ENCODE measurements at places on chromosomes 6 and 20.

- DNase-seq, result no peak
Measured at GRCh38 chr20:13428684-13429083, 207.6 kb downstream of the ISM1 start.

DNA sequence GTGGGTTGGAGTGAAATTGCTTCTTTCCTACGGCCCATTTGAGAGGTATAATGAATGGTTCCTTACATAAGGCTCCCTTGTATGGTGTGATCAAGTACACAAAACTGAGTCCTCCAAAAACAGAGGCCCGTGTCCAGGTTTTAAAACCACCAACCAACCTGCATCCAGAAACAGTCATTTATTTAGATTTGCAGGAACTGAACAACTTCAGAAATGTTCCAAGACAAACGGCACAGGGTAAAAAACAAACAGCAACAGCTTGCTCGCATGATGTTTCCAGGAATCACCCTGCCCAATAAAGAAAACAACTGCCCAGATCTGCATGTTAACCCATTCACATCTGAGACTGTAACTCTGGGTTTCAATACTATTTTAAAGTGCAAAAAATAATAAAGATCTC lies 40.2 kb upstream of the TRAM2 start:
- DNase-seq, result no peak

- DNase-seq, result no peak
Measured at GRCh38 chr6:135624402-135625295, 127.1 kb upstream of the AHI1 start.

GRCh38 chr6:112231594-112232060 lies 22.7 kb downstream of the LAMA4 start:
- DNase-seq, result no peak

- no peak for DNase-seq
Measured at GRCh38 chr20:35312318-35312717, 20.1 kb upstream of the FAM83C start.

DNA sequence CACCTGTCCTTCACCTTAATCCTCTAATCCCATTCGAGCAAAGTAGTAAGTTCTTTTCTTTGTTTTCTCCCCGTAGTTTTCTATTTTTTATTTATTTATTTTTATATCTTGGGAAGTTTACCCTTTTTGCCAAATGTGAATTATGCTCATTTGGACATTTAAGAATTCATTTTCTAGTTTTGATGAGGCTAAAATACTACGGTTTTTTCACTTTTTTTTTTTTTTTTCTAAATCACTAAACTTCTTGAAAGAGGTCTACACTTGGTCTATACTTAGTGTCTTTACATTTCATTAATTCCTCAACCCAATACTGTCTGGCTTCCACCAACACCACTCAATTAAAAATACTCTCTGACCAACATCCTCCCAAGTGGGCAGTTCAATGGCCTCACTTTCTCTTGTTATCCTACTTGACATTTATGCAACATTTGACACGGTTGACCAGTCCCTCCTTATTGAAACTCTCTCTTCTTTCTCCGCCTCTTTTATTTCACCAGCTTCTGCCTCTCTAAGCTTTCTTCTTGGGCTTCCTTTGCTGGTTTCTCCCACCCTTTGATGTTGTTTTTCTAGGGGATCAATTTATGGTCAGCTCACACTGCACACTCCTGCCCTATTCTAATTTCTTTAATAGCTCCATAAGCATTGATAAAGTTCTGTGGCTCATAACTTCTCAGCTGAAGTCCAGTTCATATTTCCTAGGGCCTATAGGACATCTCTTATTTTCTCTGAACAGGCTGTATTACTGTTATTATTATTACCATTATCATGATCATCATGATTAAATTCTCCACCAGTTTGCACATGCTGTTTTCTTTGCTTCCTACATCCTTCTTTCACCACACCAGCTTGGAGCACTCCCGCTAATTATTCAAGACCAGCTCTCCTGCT lies 72.6 kb upstream of the CITED2 start:
- DNase-seq, result no peak

DNA sequence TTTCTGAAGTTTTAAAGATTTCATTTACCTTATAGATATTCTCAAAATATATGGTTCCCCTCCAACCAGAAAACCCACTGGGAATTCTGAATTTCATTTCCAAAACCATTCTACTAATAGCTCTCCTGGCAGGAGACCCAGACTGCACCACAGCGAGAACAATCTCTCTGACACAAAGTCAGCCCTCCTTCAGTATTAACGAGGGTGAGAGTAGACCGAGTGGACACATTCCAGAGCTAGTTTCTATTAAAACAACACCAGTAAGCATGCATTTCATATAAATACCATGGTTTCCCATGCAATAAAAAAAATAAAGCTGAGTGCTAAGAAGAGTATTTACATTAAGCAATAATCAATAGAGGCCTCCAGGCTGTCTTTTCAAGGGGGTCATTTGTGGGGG lies 899.6 kb upstream of the SLC35B3 start:
- no peak for DNase-seq

DNA sequence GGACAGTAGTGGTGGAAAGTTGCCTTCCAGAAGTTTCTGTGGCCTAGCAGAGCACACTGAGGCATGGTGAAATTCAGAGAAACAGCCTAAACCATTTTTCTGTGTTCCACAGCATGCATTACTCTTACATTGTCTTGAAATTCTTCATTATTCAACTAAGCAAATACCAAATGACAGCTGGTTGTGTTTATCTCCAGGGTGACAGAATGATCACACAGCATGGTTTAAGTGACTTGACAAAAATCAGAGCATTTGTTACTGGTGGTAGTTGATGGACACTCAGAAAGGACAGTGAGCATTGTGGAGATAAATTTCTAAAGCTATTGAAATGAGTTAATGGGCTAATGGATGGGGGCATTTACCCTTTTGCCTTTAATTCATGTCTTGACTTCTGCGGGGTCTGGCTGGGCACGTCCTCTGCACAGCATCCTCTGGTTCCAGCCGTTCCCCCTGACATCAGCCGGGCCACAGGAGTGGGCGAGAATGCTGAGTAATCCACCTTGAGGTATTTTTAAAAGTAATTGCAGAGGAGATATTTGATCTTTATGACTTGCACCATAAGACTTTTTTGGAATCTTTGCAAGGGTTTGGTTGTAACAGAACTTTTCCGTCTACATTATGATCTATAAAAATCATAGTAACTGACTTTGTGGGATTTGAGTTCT lies 78.9 kb upstream of the SCP2D1 start:
- DNase-seq, result no peak

DNA sequence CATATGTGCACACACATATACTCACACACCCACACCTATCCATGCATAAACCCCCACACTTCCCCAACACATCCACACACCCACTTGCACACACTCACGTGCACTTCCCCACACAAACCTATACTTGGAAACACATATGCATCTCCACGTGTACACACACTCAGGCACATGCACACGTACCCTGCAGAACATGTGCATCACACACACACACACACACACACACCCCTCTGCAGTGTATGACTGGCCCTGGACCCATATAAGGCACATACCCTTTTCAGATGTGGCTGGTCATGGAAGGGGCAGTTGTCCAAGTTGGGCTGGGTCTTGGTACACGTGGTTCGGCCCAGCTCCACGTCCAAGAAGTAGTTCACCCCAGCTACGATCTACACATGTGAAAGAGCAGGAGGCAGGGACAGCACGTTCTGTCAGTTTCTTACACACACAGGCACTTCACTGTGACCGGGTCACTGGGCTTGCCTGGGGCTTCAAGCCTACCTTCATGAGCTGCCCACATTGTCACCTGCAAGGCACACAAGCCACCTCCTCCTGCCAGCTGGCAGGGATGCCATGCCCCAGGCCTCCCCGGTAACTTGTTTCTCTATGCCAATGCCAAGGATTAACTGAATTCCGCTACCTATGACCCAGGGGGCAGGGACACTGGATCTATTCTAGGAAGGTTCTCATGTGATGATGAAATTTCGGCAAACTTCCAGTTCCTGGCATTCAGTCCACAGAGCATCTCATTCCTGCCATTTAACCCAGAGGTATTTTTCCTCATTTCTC lies 2.6 kb downstream of the CST3 start:
- DNase-seq, result no peak

DNA sequence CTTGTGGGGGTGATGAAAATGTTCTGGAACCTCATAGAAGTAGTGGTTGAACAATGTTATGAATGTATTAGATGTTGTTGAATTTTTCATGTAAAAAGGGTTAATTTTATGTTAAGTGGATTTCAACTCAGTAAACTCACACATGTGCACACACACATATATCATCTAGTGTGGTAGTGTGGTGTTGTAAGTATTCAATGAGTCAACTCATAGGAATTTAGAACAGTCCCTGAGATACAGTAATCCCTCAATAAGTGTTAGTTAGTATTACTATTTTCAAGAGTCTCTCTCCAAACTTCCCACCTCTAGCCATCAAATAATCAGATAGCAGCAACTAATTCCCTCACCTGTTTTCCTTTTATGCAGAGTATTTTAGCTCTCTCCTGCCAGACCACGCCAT lies 563.1 kb upstream of the JARID2 start:
- DNase-seq, result no peak

GRCh38 chr20:50328996-50329898 lies 138.6 kb downstream of the CEBPB start:
- DNase-seq, result no peak

GRCh38 chr20:4885877-4886276 lies 115.4 kb downstream of the SLC23A2 start:
- DNase-seq, result no peak

GRCh38 chr6:106105493-106105892 lies 19.4 kb downstream of the PRDM1 start:
- no peak for DNase-seq

GRCh38 chr6:32665661-32666060 lies 796 bp downstream of the HLA-DQB1 start:
- no peak for DNase-seq

- no peak for DNase-seq
Measured at GRCh38 chr6:113701552-113702254, 155.4 kb upstream of the MARCKS start.

GRCh38 chr20:41177636-41178035 lies 40.3 kb downstream of the PLCG1 start:
- no peak for DNase-seq

GRCh38 chr6:17045581-17046322 lies 56.1 kb upstream of the STMND1 start:
- DNase-seq, result no peak

DNA sequence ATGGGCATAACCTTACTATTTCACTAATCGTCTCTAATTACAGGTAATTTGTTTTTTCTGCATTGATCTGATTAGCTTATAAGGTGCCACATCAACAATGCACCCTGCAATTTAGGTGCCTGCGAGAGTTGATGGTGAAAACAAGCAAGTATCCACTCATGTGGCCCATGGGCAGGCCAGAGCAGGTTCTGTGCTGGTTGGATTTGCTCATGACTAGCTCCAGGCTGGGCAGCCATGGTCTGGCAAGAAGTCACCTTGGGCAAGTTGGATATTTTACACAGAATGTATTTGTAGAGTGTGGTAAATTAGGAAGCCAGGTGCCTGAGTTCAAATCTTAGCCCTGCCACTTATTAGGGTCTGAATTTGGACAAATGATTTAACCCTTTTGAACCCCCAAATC lies 25.3 kb downstream of the RAB44 start:
- no peak for DNase-seq

GRCh38 chr6:57190140-57190539 lies 18.0 kb downstream of the BAG2 start:
- no peak for DNase-seq

DNA sequence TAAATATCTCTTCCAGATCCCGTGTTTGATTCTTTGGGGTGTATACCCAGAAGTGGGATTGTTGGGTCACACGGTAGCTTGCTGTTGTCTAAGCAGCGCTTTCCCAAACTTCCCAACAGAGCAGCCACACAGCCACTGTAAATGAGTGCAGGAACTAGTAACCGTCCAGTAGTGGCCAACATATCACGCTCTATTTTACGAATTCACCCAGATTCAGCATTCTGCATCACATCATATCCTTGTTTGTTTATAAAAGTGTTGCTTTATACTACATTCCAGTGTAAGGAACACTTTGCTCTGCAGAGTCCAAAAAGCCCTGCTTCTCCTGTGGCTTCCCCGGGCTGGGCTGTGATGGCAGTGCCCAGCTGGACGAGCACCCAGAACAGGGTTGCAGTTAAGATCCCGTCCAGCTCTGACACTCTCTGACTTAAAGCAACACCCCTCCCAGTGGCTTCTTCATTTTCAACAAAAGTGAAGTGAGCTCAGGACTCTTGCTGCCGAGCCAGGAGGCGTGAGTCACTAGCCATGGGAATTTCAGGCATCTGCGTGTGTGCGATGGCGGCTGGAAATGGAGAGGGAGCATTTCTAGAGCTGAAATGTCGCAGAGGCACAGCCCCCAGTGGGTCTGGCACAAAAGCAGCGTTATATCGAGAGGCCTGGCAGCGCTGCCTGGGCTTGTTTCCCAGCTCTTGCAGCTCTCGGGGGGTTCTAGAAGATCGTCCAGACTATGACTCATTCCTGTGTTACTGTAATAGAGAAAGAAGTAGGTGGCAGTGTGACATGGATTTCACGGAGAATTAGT lies 216.3 kb upstream of the ECI2 start:
- DNase-seq, result no peak

GRCh38 chr6:136737871-136738691 lies 54.2 kb downstream of the MAP3K5 start:
- no peak for DNase-seq

GRCh38 chr6:25504661-25505060 lies 147.4 kb upstream of the SCGN start:
- no peak for DNase-seq

DNA sequence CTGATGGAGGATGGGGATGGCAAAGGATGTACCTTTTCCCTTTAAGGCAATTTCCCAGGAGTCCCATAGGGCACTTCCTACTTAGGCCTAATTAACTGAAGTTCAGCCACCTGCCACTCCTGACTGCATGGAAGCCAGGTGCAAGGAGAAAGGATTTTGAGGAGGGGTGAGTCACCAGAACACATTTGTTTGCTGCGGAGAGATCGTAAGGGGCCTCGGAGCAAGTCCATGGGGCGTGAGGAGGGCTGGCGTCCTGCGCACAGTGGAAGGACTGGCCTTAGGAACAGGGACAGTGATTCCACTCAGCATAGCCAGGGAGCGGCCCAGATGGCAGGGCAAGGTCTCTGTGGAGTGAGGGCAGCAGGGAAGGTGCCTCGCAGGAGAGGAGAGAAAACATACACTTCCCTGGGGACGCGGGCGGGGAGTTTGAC lies 11.8 kb upstream of the MAP1LC3A start:
- no peak for DNase-seq

- no peak for DNase-seq
Measured at GRCh38 chr20:45945678-45946148, 11.2 kb downstream of the PCIF1 start.

GRCh38 chr6:74598462-74599393 lies 607.1 kb downstream of the COL12A1 start:
- DNase-seq, result no peak

DNA sequence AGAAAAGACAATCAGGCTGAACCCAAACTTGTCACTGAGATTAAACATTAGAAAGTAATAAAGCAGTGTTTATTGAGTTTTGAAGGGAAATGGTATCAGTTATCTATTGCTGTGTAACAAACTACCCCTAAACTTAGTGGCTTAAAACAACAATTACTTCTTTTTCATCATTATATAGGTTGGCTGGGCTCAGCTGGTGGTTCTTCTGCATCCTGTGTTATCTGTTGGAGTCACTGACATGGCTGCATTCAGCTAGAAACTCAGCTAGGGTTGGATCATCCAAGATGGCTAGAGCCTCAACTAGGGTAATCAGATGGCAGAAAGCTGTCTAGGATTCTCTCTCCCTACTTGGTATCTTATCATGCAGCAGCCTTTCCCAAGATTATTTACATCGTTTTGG lies 12.5 kb upstream of the RIN2 start:
- DNase-seq, result no peak

- DNase-seq, result no peak
Measured at GRCh38 chr6:106124015-106124414, 37.9 kb downstream of the PRDM1 start.

- no peak for DNase-seq
Measured at GRCh38 chr6:135094403-135094821, 39.8 kb upstream of the HBS1L start.

Measured in cortex of kidney (tissue), 1 donor.